ENCODE measurements at places on chromosomes 7 and 10.

DNA sequence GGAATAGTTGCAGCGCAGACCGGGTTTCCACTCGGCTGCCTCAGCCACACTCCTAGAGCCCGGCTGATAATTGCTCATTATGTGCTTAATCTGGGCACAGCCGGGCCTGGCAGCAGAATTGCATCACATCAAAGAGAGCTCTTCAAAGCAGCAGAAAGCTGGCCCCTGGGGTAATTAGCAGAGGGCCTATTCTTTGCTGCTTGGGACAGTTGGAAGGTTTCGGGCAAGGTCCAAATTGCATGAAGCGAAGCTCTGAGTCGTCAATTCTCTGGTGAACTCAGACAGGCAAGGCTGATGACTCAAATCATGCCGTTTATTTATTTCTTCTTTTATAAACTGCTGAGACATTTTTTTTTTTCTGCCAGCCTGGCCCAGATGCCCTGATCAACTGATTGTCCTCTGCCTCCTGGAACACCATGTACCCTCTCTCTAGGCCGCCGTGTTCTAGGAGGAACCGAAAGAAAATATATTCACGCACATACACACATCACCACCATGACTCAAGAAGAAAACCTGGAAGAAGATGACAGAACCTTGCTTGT, 242.2 kb downstream of the RAB11FIP2 start:
- DNase-seq: no peak

- DNase-seq: no peak
These were observed 1.5 kb downstream of the ITGB8 start for GRCh38 chr7:20331910-20332813.

GRCh38 chr7:6516387-6516983, 34.8 kb downstream of the GRID2IP start:
- DNase-seq: peak; percentile 95

DNA sequence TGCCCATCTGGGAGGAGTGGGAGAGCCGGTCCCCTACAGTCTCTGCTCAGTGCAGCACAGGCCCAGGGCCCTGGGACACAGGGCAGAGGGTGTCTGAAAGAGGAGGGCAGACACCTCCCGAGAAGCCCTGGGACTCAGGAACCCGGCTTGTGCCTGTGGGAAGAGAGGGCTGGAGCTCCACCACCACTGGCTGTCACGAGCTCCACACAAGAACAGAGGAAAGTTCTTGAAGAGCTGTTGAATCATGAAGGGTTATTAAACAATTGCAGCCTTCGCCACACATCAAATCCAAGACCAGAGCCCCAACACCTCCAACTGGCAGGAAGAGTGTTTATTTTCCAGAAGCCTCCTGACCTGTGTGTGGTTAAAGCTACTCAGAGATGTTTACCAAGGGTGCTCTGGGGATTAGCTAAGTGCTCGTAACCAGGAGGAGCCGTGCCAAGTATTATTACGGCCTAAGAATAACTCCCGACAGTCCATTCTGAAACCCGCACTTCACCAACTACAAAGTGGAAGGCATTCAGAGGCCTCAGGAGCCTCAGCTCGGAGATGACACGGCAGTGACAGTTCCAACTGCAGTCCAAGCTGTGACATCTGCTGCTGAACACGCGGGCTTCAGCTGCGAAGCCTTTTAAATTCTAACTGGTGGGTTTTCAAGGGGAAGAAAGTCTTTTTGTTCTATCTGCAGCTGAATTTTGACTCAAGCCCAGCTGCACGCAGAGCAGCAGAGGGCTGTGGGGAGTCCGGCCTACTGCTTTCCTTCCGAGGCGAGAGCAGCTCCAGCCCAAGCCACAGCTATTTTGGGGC, 75.1 kb downstream of the MAD1L1 start:
- peak; percentile 75 for DNase-seq

DNA sequence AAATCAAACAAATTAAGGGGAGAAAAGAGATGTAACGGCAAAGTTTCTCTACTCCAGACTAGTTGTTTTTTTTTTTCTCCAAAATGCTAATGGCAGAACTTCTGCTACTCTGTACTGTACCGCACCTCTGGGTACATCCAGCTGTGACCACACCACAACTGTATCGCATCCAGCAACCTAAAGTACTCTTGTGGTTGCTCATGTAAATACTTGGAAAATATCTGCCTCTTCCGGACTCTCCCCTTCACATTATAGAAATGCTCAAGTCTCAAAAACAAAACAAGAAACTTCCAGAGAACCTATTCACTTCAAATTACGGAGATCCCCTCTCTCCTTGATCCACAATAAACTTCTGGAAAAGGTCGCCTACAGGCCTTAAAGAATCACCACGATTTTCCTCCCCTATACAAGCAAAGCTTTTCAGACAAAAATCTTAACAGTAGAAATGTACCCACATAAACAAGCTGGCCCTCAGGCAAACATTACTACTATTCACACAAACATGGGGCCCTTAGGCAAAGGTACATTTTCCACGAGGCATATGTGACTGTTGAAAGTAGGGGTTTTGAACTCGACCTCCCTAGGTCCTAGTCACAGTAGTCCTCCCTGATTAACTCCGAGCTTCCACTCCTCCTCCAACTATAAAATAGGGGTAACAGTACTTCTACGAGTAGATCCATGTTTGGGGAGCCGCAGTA, 222.9 kb upstream of the MKLN1 start:
- no peak for DNase-seq

DNA sequence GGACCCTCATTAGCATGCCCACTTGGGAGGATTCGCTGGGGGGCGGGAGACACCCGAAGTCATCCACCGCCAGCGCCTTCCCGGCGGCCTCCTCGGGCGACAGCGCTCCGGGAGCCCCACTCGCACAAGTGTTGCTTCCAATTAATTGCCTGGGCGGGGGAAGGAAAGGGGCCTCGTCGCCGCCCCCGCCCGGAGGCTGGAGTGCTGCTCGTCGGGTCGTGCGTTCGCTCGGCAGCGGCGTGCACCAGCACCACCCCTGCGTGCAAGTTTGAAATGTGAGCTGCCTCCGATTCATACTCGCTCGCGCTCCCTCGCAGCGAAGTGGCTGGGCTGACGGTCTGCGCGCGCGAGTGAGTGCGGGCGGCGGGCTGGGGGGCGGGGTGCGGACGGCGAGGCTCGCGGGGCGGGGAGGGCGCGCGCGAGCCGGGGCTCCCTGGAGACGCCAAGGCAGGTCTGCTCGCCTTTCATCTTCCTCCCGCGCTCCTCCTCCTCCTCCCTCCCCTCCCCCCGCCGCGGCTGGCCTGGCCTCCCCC, 104.6 kb upstream of the PPIF start:
- peak; percentile 80 for DNase-seq

- DNase-seq: no peak
These were observed 9.4 kb downstream of the DLX5 start for GRCh38 chr7:97015279-97015678.

GRCh38 chr10:121338206-121338980, 259.9 kb downstream of the FGFR2 start:
- DNase-seq: no peak

DNA sequence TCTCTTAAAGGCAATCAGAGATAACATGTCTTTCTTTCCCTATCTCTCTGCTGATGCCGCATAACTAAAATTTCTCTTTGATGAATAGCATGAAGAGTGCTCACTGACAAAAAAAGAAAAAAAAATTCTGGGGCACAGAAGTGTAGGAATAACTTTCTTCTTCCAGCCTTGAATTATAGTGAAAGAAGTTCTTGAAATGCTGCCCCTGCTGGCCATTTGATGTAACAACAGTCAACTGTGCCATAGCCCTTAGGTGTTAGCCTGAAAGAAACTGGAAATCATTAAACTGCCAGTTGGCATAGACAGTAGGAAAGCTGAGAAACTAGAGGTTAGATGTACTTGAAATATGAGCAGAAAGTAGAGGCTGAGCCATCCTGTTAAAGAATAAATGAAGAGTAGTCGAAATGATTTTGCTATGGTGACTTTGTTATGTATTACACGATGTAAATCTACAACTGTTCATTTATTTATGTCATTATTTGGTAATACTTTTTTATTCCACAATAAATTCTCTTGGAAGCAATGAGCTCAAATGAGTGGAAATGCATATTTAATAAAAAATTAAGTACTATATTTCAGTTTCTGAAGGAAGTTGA, 48.3 kb upstream of the FAM171A1 start:
- peak; percentile 68 for DNase-seq

DNA sequence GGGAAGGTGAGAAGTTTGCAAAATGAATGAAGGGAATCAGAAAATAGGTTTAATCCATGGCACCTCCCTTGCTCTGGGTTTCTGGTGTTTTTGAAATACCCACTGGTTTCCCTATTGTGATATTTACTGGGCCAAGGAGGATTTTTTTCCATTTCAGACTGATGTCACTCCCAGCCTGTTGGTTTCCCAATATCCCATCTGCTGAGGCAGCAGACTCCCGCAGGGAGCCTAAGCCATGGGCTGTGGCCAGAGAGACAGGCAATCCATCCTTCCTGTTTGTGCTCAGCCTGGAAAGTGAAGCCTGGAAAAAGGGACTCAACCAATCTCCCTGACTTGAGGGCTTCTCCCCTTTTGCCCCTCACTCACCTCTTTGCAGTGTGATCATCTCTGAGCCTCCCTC, 22.8 kb downstream of the FAM107B start:
- DNase-seq: no peak

DNA sequence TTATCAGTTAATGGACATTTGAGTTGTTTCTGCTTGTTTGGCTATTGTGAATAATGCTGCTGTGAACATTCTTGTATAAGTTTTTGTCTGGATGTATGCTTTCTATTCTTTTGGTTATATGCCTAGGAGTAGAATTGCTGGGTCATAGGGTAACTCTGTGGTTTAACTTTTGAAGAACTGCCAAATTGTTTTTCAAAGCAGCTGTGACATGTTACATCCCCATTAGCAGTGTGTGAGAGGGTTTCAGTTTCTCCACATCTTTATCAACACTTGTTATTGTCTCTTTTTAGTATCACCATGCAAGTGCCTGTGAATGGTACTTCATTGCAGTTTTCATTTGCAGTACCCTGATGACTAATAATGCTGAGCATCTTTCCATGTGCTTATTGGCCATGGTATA, 2.1 kb upstream of the NDUFB8 start:
- DNase-seq: peak; percentile 24

- DNase-seq: peak; percentile 55
These were observed 23.8 kb upstream of the AHR start for GRCh38 chr7:17274551-17275245.

DNA sequence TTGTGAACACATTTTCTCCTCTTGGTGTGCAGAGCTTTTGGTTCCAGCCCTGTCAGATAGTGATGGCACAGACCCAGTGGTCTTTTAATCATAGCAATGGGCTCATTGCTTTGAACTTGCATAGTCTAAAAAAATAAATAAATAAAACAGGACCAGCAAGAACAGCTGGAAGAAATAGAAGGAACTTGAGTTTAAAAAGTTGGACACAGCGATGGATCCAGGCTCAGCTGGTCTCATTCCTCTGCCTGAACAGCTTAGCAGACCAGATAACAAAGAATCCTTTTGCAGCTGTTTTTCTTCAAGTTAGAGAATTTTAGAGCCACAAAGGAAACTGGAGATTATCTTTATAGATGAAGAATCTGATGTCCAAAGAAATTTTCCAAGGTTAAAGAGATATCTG, 1005.6 kb downstream of the LRMDA start:
- DNase-seq: peak; percentile 32

DNA sequence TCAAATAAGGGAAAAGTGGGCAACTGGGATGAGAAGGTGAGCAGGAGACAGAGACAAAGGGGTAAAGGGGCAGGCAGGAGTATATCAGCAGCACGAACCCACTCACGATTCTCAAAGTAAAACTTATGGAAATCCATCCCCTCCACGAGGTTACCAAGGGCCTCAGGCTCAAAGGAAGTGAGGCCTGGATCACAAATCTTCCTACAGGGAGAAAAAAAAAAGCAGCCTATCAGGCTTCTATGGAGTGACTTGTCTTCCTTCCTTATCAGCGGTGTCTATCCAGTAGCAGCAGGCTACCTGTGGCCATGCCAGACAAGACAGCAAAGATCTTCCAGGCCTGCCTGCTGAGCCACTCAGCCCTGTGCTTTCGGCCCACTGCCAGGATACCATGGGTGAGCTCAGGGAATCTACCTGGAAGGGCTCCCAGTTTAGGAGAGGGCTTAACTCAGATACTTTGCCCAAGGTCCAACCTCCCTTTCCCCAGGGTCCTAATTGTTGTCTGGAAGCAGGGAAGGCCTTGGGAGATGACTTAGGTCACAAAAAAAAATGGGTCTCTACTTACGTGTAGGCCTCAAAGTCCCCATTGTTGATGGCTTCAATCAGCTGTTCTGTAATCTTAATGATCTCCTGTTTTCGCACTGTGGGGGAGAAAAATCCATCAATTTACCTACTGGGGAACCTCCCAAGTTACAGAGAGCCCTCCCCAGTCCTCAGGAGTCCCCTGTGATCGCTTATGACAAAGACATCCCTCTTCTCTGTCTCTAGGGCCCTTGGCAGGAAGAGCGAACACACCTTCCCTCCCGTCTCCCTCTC, 5.7 kb upstream of the NDST2 start:
- no peak for DNase-seq

- no peak for DNase-seq
These were observed 17.7 kb downstream of the ABCA13 start for GRCh38 chr7:48188776-48189520.

DNA sequence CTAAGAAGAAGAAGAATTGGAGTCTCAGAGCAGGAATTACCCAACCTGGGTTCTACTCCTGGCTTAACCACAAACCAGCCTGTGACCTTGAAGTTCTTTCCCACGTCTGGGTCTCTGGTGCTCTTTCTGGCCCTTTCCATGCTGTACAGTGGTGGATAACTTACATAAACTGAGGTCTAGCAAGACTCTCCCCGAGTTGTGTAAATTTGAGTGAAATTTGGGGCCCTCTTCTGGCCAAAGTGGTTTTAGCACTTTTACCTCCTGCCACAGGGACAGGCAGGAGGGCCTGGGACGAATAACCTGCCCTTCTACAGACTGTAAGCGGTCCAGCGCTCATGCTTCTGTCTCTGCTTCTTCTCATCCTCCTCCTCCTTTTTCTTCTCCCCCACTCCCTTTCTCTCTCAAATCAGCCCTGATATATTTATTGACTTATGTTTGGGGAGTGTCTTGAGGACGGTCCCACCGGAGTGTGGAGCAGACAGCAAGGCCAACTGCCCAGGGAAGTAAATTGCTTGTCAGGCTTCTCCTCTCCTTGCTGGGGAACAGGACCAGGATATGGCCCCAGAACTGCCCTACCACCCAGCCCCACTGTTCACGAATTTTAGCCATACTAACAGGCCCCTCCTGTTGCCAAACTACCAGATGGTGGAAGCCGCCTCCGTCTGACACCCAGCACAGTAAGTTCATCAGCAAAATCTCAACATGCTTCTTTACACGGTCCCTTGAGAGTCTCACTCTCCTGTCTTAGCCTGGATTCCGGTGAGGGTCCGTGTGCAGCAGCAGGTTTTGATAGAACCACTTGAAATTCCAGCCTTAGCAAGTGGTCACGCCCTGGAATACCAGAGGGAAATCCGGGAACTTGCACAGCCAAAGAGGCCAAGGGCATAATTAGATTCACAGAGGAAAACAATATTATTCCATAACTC, 4.0 kb upstream of the SH3PXD2A start:
- DNase-seq: peak; percentile 89

- no peak for DNase-seq
These were observed 384.1 kb upstream of the CNTNAP2 start for GRCh38 chr7:145732521-145732920.

GRCh38 chr7:21367081-21367480, 60.8 kb upstream of the SP4 start:
- DNase-seq: no peak

GRCh38 chr7:44636926-44637325, 30.5 kb downstream of the OGDH start:
- DNase-seq: no peak

GRCh38 chr10:89867964-89868363, 166.6 kb downstream of the KIF20B start:
- DNase-seq: no peak

Data from SJCRH30 (cell line).